ENCODE measurements at places on chromosomes 12 and 14.

DNA sequence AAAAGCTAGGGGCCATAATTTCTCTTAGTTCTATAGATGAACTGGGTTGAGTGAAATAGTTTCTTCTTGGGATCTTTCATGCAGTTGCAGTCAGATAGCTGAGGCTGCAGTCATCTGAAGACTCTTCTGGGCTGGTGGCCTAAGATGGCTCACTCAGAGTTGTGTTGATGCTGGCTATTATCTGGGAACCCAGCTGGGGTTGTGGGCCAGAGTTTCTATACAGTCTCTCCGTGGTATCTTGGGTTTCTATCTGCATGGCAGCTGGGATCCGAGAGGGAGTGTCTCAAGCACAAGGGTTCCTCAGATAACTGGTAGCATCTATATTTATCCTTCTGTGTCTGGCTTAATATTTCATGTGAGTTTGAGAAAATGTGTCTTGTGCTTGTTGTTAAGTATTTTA lies 21.1 kb downstream of the AVPR1A start:
- no peak for DNase-seq

- DNase-seq: no peak
Measured at GRCh38 chr12:52519387-52519703, 849 bp downstream of the KRT5 start.

- peak; percentile 52 for DNase-seq
Measured at GRCh38 chr12:48023386-48023785, 19.1 kb upstream of the COL2A1 start.

DNA sequence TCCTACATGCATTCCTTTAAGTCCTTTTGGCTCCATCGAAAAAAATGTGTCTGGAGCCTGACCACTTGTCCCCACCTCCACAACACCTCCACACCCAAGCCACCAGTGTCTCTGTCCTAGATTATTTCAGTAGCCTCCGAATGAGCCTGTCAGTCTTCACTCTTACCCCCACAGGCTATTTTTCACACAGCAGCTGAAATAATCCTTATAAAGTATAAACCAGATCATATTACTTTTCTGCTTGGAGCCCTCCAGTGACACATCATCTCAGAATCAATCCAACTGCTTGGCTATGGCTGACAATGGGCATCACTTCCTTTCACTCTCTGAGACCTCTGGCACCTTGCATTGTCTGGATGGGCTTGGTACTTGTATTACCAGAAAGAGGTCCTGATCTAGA lies 44.9 kb downstream of the BBS10 start:
- DNase-seq: no peak

- peak; percentile 70 for DNase-seq
Measured at GRCh38 chr12:112198120-112198733, 72.9 kb downstream of the TRAFD1 start.

All from kidney (tissue), 22 donors.